SK-N-MC (cell line): ENCODE measurements at places on chromosomes 7 and 10.

- no peak for DNase-seq
Observed at GRCh38 chr7:84194484-84195271, at the start of gene SEMA3A. TSS of gene SEMA3A (minus strand) at chr7:84194789. CDS start at chr7:84194586, 203 bp downstream.

DNA sequence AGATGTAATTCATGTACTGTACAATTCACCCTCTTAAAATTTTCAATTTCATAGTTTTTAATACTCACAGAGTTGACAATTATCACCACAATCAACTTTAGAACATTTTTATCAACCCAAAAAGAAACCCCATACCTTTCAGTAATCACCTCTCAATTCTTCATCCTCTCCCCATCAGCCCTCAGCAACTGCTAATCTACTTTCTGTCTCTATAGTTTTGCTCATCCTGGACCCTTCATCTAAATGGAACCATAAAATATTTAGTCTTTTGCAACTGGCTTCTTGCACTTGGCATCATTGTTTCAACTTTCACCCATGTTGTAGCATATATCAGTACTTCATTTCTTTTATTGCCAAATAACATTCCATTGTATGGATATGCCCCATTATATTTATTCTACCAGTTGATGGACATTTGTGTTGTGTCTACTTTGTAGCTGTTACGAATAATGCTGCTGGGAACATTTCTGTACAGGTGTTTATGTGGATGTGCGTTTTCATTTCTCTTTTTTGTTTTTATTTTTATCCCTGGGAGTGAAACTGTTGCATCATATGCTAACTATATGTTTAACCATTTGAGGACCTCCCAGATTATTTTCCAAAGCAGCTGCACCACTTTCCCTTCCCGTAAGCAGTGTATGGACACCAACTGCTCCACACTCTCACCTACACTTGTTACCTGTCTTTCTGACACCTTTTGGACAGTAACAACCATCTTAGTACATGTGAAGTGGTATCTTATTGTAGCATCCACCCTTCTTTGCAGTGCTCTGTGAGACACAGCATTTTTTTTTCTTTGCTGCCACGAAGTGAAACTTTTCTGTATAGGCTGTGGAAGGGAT lies 65.4 kb upstream of the APBB1IP start:
- DNase-seq = no peak

- no peak for DNase-seq
Observed at GRCh38 chr10:80464557-80465450, 10.7 kb downstream of the TSPAN14 start.

DNA sequence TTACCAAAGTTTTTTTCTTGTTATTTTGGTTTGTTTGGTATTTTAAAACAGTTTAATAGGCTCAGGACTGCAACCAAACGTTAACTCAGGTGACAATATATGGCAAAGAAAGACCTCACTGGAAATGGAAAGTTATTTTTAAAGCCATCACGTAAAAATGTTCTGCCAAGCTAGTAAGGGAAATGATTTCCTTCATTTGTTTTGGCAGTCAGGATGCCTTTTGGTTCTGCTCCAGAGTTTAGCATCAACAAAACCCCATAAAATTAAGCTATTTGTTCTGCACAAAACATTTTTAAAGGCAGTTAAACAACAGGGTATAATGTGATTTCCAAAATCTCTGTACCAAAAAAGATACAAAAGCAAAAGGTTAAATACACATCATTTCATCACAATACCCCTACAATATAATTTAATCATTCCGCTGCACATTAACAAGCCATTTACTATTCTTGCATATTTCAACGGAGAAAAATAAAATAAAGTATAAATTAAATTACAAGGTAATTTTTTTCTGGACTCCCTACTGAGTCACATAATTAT lies 172.4 kb downstream of the SEMA3E start:
- no peak for DNase-seq

DNA sequence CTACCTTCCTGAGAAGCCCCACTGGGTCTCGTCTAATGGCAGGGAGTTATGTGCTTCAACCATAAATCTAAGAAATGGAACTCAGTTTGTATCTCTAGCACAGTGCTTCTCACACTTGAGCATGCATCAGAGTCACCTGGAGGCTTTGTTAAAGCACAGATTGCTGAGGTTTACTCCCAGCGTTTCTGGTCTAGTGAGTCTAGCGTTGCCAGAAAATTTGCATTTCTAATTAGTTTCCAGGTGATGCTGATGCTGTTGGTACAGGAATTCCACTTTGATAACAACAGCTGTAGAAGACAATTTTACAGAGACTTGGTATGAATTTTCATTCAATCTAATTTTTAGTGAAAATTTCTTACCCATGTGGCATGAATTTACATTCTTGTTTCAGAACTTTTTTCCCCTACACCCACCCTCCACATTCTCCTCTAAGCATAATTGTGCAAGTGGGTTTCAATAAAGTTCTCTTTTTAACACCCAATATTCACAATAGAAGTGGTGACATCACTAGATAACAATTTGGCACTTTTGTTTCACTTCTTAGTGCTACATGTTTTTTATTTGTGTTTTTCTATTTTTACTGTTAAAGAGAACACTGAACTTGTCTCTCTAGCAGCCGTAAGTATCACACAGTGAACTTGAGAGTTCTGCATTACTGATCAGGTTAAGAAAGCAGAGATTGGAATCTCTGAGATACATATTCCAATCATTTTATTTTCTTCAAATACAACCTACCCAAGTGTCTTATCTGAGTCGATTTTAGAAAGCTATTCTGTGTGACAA lies 48.4 kb upstream of the BET1 start:
- no peak for DNase-seq

DNA sequence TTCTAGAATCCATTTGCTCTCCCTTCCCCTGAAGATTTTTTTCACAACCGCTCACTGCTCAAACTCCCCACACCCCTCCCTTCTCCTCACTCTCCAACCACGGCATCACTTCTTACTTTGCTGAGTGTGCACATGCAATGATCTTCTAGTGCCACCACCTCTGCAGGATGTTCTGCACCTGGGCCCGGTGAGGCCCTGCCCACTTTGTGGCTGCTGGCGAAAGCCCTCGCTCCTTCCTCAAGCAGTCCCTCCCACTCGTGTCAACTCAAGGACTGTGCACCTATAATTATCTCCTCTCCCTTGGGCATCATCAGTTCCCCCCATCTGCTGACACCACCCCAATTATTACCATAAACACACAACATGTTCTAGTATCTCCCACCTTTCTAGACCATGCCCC lies 91.0 kb upstream of the LANCL2 start:
- DNase-seq = no peak

DNA sequence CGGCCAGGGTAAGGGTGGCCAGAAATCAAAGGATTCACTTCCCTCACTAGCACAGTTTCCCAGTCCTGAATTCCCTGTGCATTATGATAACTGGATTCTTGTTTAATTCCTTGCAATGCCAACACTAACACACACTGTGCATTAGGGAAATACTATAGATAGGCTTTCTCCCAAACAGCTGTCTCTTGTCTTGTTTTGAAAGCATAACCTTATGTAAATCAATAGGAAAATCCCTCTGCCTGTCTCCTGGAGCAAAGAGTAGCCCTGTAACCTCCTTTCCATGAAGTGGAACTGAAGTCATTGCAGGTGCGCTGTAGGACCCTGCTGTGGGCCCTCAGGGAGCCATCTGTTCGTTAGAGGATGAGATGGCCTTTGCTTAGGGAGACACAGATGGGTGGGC lies 82.8 kb upstream of the FAM171A1 start:
- no peak for DNase-seq

GRCh38 chr10:78628976-78629375 lies 439.8 kb upstream of the ZMIZ1 start:
- DNase-seq = no peak
